ENCODE measurements at places on chromosomes 2 and 18.

DNA sequence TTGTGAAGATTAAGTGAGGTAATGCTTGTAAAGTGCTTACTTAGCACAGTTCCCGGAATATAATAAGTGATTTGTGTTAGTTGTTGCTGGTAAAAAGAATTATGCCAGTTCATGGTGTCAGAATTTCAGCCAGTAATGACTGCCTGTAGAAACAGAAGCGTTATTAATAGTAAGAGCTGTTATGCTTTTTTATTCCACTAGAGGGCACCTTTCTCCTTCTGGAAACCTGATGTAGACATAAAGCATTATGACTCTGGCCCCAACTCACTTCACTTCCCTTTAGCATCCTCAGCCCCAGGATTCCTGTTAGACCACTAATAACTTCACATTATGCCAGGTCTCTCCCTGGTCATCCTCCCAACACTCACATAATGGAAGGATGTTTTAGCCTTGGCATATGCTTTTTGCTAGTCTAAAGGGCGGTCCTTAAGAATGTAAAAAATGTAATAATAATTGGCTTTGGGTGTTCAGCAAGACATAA, 34.9 kb downstream of the C18orf54 start:
- no peak for DNase-seq

DNA sequence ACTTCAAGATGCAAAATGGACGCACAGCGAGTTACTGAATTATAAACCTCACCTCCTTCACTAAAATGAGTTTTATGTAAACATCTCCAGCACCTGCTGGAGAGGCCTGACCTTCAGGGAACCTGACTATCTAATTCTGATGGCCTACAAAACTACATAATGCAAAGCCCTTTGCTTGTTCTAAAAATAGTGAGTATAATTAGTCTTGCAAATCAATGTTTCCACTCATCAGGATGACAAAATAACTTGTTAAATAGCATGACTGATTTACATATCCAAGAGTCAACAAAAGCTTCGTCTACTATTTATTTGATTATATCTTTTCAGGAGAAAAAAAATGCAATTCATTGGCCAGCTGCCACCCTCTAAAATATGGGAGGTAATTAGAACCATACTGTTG, 326.3 kb upstream of the MC4R start:
- DNase-seq = no peak

GRCh38 chr2:186862869-186863709, 14.1 kb upstream of the ZSWIM2 start:
- no peak for DNase-seq

GRCh38 chr2:233303252-233303651, 4.4 kb upstream of the SAG start:
- DNase-seq = no peak

- DNase-seq = no peak
These were observed 47.7 kb downstream of the RAPGEF4 start for GRCh38 chr2:172783165-172783898.

GRCh38 chr2:204170411-204170810, 233.8 kb downstream of the ICOS start:
- DNase-seq = no peak

DNA sequence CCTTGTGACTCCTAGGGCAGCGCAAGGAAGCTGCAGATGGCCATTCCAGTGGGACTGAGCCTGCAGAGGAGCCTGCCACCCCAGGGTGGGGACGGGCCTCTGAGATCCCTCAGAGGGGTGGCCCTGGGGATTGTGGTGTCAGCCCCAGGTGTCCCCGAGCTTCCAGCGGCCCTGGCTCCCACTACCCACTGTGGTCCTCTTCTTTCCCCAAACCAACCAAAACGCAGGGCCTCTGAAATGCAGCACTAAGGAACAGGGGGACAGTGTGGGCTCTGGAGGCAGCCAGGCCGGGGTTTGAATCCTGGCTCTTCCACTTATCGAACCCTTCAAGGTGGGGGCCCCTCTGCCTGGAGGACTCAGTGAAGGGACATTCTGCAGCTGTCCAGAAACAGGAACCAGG, 32.7 kb downstream of the ATOH8 start:
- DNase-seq = no peak

DNA sequence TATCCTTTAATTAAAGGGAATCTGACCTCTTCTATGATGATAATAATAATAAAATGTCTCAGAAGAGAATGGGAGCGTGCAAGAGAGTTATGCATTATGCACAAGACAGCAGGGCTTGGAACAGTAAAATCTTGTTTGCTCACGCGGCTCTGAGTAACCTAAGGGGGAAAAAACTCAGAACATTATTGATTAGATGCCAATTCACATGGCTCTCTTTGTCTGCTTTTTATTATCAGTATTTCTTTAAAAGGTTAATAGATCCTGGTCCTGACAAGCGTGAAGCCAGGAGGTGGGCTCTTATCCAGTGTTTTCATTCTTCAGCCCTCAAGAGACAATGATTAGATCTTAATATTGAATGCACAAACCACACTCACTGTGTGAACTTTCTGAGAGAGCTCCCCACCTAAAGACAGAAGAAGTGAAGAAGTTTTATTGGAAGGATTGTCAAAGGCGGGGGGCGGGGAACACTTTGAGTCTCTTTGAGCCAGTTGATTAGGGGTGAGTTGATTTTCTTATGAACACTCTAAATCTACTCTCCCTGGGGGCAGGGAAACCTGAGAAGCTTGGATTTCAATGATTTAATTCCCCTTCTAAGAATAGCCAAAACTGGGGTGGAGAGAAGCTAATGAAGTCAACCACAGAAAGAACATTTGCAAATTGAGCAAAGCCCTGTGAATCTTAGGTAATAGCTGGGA, 127.5 kb upstream of the CTAGE1 start:
- no peak for DNase-seq

DNA sequence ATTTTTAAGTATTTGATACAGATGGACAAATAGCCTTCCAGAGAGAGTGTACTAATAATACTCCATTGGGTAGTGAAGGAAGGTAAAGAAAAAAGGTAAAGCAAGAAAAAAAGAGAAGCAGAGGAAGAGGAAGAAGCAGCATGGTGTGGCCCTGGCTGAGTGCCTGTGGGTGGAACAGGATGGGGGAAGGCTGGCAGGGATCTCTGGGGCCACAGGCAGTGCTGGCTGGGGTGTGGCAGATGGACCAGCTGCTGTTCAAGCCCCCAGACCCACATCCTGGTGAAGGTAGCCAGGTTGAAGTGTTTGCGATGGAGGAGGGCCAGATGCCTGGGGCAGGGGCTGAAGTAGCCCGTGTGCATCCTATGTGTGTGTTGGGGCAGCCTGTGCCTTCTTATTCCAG, 79.0 kb downstream of the DYSF start:
- no peak for DNase-seq

DNA sequence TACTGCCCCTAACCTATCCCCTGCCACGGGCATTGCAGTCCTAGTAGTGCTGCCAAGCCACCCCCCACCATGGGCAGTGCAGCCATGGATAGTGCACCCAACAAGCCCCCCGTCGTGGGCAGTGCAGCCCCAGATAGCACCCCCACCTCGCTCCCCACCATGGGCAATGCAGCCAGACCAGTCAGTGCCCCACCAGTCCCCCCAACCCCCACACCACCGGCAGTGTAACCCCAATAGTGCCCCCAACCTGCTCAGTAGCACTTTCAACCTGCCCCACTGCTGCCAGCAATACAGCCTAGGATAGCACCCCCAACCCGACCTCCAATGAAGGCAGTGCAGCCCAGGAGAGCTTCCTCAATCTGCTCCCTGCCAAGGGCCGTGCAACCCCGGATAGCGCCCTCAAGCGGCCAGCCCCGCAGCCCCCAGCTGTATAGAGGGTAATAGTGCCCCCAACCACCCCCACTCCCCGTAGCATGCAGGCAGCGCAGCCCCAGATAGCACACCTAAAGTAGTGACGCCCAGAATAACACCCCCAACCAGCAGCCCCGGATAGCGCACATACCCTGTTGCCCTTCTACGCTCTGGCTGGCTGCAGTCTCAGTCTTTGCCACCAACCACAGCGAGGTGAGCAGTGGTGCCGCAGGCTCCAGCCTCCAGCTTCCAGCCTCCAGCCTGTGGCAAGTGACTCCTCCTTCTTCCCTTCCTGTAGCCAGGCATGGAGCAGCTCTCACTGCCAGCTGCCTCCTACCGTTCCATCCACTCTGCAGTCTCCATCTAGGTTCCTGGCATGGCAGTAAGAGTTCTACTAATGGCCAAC, 45.4 kb upstream of the ANKRD62 start:
- no peak for DNase-seq

GRCh38 chr2:156589381-156590079, 153.4 kb downstream of the GPD2 start:
- DNase-seq = no peak

GRCh38 chr2:138060301-138060635, 96.0 kb downstream of the HNMT start:
- no peak for DNase-seq

DNA sequence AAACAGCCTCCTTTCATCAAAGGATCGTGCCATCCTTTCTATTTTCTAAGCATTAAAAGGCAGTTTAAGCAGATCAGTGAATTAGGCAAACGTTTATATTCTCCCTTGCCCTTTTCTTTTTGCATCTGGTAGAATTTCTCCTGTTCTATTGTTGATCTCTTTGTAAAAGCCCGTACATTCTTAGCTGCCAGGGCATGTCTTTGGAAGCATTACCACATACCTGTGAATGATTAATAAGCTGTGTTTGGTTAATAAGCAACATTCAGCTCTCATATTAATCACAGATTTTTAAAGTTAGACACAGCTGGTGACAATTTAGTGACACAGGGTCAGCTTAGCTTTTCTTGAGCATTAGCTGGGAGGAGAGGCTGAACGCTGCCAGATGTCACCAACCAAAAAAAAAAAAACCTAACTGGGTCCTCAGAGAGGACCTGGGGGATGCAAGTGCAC, 33.8 kb upstream of the CYP1B1 start:
- DNase-seq = no peak

DNA sequence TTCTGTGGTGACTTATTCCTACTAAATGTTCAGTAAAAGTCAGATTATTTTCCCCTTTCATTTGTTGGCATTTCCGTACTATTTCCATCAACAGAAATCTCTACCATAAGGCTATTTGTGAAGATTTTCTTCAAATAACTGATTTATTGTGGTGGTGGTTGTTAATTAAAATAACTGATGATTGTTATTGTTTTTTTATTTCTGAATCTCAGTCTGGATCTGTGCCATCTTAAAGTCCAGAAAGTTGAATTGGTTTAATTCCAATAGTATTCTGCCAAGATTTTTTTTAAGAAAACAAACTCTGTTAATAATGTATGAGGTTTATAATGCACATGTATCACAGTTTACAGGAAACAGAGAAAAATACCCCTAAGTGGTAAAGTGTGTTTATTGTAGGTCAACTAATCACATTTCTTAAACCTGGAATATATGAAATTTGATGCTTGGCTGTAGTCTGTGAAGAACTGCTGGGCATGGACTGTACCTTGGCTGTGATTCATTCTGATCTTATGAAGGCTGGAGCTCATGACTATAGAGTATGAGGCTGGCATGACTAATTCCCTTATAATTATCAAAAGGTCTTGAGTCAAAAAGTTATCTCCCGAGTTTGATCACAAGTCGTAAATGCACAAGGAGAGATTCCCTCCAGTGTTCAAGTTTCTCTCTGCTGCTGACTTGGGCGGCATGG, 134.2 kb upstream of the RND3 start:
- DNase-seq = no peak

GRCh38 chr18:47383729-47384128, 132.3 kb upstream of the SKOR2 start:
- DNase-seq = no peak

- DNase-seq = no peak
These were observed 87.7 kb downstream of the BCL11A start for GRCh38 chr2:60465736-60466135.

All from stimulated activated CD4-positive, alpha-beta T cell treated with anti-CD3 and anti-CD28 coated beads, Interleukin-12 subunit alpha, Interleukin-12 subunit beta, amount 100 ng/mL, for 24 hours (primary cell).